AG09319 (cell line): ENCODE measurements at places on chromosomes 2 and 18.

- DNase-seq, result no peak
Measured at GRCh38 chr2:42932271-42933151, 140.1 kb upstream of the HAAO start.

DNA sequence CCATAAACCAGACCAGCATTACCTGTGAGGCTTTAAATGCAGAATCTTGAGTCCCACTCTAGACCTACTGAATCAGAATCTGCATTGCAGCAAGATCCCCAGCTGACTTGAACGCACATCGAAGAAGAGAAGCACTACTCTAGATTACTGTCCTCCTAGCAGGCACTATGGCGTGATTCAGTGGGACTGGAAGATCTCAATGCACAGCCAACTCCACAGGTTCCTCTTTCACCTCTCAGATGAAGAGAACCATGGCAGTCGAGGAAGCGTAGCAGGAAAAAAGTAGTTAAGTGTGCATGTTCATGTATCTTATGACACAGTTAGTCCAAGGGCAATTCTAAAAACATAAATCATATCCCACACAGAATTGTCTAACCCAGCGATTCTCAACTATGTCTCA, 97.4 kb downstream of the STK39 start:
- DNase-seq, result no peak

- DNase-seq, result no peak
Measured at GRCh38 chr2:171965661-171966060, 34.1 kb upstream of the METAP1D start.

GRCh38 chr2:224930124-224930523, 112.1 kb downstream of the DOCK10 start:
- no peak for DNase-seq

DNA sequence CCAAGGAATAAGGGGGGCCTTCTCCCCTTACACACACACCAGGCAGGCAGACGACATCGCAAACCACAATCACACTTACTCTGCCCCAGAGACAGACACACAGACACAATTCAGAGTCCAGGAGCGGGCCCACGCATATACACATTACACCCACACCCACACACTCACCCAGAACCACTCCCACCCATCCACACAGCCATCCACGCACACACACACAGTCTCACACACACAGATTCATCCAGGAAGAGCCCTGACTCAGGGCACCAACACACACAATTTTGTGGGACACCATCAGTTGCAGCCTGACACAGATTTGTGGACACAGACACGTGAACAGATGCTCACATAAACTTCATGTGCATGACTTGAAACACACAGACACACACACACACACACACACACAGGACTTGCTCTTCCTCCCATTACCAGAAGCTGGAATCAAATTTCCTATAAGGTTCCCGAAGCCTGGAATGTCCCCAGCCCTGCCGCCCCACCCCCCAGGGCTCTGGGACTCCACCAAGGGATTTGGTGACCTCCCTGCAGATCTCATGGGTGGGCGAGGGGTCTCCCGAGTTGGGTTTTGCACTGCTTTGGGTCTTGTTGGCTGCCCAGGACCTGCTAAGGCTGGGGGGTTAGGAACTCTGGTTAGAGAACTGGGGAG, 23.5 kb downstream of the TNS1 start:
- no peak for DNase-seq

- no peak for DNase-seq
Measured at GRCh38 chr2:217902379-217903141, 100.2 kb downstream of the TNS1 start.

- DNase-seq, result peak; percentile 7
Measured at GRCh38 chr2:71070294-71071093, 2.0 kb downstream of the NAGK start.

GRCh38 chr2:13524492-13524891, 807.8 kb downstream of the TRIB2 start:
- no peak for DNase-seq

DNA sequence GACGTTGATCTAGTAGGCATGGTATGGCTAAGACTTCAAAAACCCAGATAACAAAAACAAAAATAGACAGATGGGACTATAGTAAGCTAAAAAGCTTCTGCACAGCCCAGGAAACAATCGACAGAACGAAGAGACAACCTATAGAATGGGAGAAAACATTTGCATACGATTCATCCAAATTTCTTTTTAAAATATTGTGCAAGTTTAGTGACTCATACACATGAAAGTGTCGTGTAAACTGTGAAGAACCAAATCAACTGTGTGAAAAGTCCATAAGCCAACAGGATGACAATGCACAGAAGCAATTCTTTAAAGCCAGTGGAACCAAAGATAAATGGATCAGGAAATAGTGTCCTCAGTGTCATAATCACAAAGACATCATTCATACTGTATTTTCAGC, 671.1 kb downstream of the RNF144A start:
- no peak for DNase-seq
